ENCODE measurements at places on chromosomes 5 and 9. TPM values are rescaled to one million over a fixed set of nuclear protein-coding genes. Genes with fewer than 3 reads are reported as not detected.

- no peaks in the 10 kb centered on the region for H3K36me3 ChIP-seq
- peaks cover 2% of the 10 kb centered on the region for H3K27me3 ChIP-seq
- peak overlapping the region; percentile 14 for H3K4me3 ChIP-seq
Observed at GRCh38 chr9:127754099-127755060, 19.3 kb upstream of the TOR2A start.

GRCh38 chr5:112614285-112614684 is 123.4 kb upstream of the APC start:
- no peaks in the 10 kb centered on the region for H3K4me1 ChIP-seq
- H3K27me3 ChIP-seq: no peaks in the 10 kb centered on the region
- H3K36me3 ChIP-seq: no peaks in the 10 kb centered on the region
- no peak for DNase-seq
- no peak overlapping the region for H3K27ac ChIP-seq
- H3K4me3 ChIP-seq: no peak overlapping the region

DNA sequence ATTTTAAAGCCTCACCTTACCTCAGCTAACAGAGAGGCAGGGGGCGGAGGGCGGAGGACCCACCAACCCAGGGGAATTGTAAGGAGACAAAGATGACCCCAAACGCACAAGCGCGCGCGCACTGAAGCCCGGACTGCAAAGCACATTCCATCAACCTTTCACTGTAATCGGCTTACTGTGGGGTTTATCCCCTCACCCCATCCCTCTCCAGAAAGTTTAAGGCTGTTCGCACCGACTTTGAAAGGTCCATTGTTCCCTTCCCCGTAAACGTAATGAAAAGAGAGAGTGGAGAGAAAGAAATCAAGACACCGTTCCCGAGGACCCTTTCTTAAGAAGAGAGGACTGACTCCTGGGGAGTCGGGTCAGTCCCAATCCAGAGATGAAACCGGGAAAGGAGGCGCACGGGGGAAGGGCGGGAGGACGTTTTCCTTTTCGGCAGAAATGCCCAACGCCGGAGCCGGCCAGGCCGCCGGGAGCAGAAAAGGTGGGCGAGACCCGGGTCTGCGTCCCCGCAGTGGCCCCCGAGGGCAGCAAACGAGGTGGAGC is 464 bp downstream of the CEMIP2 start:
- no peak overlapping the region for H3K27ac ChIP-seq
- no peaks in the 10 kb centered on the region for H3K36me3 ChIP-seq
- DNase-seq: no peak
- H3K4me3 ChIP-seq: peak overlapping the region; percentile 54

DNA sequence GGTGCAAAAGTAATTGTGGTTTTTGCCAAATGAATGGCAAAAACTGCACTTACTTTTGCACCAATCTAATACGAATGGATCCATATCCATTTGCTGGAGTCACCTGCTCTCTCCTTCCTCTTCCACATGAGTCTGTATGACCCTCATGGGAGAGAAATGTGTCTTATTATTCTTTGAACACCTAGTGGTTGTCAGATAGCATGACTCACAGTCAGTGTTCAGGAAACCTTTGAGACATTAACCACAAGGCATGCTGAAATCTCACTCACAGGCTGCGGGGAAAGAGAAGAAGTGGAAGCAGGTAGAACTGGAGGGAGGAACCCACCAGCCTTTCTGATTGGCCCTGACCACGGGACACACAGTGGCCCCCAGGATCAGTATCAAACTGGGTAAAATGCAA is 222.8 kb upstream of the KLF4 start:
- no peaks in the 10 kb centered on the region for H3K27me3 ChIP-seq
- H3K36me3 ChIP-seq: no peaks in the 10 kb centered on the region
- no peak for DNase-seq
- H3K4me3 ChIP-seq: no peak overlapping the region
- H3K27ac ChIP-seq: no peak overlapping the region

DNA sequence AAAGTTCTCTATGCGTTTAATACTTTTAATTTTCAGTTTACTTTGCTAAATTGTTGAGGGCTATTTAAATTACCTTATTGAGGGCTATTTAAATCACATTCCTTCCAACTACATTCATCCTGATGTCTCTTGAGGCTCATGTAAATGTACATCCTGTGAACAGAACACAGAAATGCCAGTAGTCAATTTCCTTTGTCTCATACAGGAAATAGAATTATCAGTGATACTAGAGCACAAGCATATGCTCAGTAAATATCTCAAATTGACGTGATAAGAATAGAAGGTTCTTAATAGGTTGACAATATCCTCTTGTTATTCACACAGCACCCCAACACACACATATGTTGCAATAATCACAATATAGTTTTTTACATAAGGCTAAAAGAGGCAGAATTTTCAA is 449.0 kb downstream of the CYLC2 start:
- no peak for DNase-seq
- H3K27me3 ChIP-seq: no peaks in the 10 kb centered on the region
- no peaks in the 10 kb centered on the region for H3K36me3 ChIP-seq
- H3K4me3 ChIP-seq: no peak overlapping the region

GRCh38 chr9:121989010-121989409 is 104.1 kb downstream of the TTLL11 start:
- H3K4me1 ChIP-seq: no peaks in the 10 kb centered on the region
- peak; percentile 37 for DNase-seq
- H3K36me3 ChIP-seq: no peaks in the 10 kb centered on the region
- H3K27me3 ChIP-seq: no peaks in the 10 kb centered on the region

- H3K27ac ChIP-seq: peak within 1 kb of the TSS; percentile 4
- H3K4me1 ChIP-seq: peaks cover 3% of the 10 kb centered on the region
- H3K4me3 ChIP-seq: peak within 1 kb of the TSS; percentile 21
- no peak for DNase-seq
- H3K36me3 ChIP-seq: no peaks in the 10 kb centered on the region
Observed at GRCh38 chr5:40841068-40841805, at the start of gene CARD6. Gene CARD6, plus strand, starts transcription at chr5:40841367. Its CDS starts 16 bp downstream, at chr5:40841383.

SH3PXD2B gene
- 11.5 TPM for total RNA-seq

COMMD10 gene
- total RNA-seq: 26.4 TPM

PLEKHG4B gene
- 15.0 TPM for total RNA-seq

All from Caco-2 (cell line).